Fibroblast of the aortic adventitia (primary cell): ENCODE measurements at places on chromosomes 2 and 18. TPM values are rescaled to one million over a fixed set of nuclear protein-coding genes. Genes with fewer than 3 reads are reported as not detected.

Gene ALPG
- not detected in 2 replicates for total RNA-seq

Gene SH3BP4
- total RNA-seq = 32.2 and 49.7 TPM in 2 replicates

Gene MYO7B
- total RNA-seq = 0.18 TPM in 1 of 2 replicates, not detected in the other

Gene CNDP1
- not detected in 2 replicates for total RNA-seq

Gene TUBA3E
- total RNA-seq = not detected in 2 replicates

Gene ZDBF2
- 11.8 and 20.9 TPM in 2 replicates for total RNA-seq

Gene CD302
- 23.0 and 33.0 TPM in 2 replicates for total RNA-seq

Gene ZBTB7C
- 0.09 and 0.41 TPM in 2 replicates for total RNA-seq

Gene CXCR1
- total RNA-seq = not detected in 2 replicates

Gene TUBB6
- total RNA-seq = 75.6 and 358 TPM in 2 replicates
